ENCODE measurements at places on chromosomes 4 and X.
A peak's percentile ranks its signal among the peaks of the same experiment; 100 is the strongest.

DNA sequence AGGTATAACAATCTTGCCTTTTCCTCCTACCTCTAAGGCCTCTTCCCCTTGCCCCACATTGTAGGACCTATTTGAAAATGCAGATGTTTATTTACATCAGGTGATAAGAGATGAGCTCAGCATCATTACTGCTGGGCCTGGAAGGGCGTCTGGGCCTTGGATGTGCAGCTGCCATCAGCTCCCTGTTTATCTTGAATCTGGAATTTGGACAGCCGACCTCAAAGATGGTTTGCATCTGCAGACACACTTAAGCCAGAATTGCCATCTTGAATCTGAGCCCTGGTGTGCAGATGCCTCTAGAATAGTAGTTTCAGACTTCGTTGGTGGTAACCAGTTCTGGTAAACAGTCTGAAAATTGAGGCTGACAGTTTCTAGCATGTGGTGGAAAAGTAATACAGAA is 59.0 kb downstream of the FAM193A start:
- no peak for DNase-seq

GRCh38 chr4:139858436-139859205 is 193.0 kb downstream of the MGST2 start:
- DNase-seq, result no peak

GRCh38 chr4:86178211-86178610 is 181.6 kb downstream of the MAPK10 start:
- DNase-seq, result no peak

DNA sequence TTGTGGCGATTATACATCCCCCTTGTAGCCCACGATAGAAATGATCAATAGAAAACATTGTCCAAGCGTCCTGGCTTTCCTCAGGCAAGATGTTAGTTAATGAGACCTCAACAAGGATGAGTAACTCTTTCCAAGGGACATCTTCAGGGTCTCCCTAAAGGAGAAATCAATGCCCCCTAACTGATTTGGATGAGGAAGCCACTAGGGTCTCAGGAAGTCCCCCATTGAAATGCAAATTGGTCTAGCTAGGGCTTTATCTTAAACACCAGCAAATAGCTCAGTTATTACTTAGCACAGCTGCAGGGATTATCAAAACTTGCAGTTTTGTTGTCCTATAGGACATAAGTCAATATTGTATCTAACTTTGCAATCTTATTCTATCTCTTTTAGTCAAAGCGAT is 721.5 kb downstream of the IL1RAPL1 start:
- DNase-seq, result no peak

DNA sequence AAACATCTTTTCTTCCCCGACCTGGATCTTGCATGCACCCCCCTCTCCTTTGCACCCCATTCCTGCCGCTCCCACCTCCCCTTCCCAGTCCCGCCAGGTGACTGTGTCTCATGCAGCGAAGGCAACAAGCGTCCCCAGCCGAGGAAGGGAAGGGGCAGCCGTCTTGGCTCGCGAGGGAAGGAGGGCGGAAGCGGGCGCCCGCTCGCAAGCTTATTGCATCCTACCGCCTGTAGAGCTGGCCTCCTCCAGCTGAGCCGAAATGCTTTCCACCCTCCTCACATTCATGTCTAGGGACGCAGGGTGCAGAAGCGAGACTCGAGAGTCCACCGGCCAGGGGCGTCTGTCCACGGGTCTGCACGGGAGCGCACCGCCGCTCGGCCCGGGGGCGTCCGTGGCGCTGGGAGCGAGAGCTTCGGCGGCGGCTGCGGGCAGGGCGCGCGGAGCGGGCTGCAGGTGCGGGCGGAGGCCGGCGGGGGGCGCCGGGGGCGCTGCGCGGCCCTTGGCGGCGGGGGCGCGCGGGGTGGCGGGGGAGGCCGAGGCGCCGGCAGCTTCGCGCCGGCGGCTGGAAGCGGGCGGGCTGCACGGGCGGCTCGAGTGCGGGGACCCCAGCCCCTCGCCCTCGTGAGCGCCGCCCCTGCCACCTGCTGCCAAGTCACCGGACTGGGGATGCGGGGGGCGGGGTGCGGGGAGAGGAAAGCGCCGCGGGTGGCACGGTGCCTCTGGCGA is at the start of gene KCNIP4:
Gene KCNIP4 (minus strand): TSS at position 426 of the 726 bp plus-strand sequence.
- DNase-seq, result peak; percentile 18

GRCh38 chr4:122602277-122603142 is 18.4 kb downstream of the IL21 start:
- DNase-seq, result peak; percentile 34

GRCh38 chrX:19807414-19807813 is 80.0 kb downstream of the SH3KBP1 start:
- DNase-seq, result no peak

- DNase-seq, result peak; percentile 82
Observed at GRCh38 chrX:23699636-23700194, 32.4 kb downstream of the PRDX4 start.

DNA sequence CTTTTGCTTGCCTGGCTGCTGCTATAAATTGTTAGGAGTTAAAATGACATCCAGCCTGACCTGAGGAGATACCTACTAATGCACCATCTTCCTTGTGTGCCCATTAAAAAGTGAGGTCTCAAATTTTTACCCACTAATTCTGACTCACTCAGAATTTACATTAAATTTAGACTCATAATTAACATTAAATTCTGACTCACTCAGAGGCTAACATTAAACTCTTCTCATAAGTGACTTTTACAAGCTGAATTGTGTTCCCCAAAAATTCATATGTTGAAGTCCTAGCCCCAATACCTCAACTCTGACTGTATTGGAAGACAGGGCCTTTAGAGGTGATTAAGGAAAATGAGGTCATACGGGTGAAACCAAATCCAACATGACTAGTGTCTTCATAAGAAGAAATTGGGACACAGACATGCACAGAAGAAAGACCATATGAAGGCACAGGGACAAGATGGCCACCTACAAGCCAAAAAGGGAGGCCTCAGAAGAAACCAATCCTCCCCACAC is 11.8 kb downstream of the CASP6 start:
- no peak for DNase-seq

GRCh38 chrX:17737986-17738713 is 857 bp downstream of the SCML1 start:
- peak; percentile 15 for DNase-seq

Data from common myeloid progenitor, CD34-positive (primary cell).